ENCODE measurements at places on chromosomes 12 and 14. TPM values are rescaled to one million over a fixed set of nuclear protein-coding genes. Genes with fewer than 3 reads are reported as not detected.
A peak's percentile ranks its signal among the peaks of the same experiment; 100 is the strongest.

GRCh38 chr14:54669721-54670561 lies 103.0 kb downstream of the SAMD4A start:
- DNase-seq = peak; percentile 58

DNA sequence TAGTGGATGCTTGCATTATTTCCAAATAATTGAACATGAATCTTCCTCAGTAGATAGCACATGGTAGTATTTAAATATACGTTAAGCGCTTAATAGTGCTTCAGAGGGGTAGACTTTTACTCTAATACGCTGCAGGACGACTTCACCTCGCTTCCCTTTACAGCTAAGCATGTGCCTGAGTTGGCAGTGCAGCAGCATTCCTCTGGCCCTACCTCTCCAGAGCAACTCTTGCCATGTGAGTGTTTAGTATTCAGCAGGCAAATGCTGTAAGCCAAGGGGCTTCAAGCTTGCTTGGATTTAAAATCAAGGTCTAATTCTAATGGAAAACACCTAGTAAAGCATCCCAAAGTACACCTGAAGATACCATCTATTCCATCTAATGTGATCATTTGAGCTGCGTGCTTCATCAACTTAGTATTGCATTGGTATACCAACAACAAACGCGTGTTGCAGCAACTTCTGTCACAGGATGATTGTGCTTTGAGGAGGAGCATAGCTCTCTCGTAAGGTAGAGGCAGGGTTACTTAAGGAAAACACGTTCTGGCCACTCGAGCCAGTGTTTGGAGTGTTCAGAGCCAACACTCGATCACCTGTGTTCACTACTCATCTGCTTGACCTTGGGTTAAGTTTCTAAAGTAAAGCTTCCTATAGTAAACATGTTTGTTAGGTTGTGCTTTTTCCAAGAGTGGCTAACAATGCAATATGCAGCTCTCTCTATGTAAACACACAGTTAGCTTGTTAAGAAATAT lies 60.6 kb downstream of the PIWIL1 start:
- no peak for DNase-seq

DNA sequence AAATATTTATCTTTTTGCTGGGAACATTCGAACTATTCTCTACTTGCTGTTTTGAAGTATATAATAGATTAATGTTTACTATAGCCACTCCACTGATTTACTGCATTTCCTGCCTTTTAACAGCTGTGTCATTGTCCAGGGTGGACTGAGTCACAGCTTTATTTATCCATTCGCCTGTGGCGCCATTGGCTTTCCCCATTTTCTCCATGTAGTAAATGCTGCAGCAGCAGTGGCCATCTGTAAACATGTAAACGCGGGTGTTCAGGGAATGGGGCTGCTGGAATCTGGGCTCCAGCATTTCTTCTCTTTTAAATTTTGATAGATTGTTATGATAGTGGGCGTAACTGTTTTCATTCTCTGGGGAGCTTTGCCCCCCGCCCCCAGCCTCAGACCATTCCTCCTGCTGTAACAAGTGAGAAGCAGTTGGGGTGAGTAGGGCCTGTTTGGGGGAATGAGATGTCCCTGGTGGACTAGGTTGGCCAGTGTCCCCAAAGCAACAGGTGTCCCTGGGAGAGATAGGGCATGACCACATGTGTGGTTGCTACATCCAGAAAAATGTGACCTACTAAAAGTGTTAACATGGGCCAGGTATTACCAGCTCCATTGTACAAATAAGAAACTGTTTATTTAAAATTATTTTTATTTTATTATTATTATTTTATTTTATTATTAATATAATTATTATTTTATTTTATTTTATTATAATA lies 32.9 kb downstream of the RIN3 start:
- no peak for DNase-seq

DNA sequence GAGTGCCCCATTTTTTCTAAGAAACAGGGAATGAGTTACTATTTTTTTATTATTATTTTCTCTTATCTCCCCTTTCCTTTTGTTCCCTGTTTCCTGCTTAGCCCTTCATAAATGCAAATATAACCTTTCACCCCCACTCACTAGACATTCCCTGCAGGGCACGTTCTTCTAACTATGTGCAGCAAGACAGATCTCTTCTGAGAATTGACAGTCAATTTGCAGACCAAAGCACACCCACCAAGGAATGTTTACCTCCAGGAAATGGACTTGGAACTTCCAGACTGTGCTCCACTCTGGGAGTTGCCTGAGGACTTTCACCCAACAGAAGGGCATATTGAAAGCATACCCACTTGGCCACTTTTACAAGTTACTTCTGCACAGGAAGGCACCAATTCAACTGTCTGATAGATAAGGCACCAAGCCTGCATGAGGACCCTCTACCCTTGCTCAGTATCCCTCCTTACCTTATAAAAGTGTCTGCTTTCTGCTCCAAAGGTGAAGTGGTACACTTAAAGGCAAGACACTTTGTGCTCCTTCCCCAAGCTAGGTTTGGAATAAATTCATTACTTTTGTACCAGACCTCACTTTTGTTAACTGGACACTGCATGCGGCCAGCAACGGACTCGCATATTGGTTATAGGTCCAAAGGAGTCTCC lies 6.5 kb downstream of the TAS2R19 start:
- DNase-seq = peak; percentile 49

DNA sequence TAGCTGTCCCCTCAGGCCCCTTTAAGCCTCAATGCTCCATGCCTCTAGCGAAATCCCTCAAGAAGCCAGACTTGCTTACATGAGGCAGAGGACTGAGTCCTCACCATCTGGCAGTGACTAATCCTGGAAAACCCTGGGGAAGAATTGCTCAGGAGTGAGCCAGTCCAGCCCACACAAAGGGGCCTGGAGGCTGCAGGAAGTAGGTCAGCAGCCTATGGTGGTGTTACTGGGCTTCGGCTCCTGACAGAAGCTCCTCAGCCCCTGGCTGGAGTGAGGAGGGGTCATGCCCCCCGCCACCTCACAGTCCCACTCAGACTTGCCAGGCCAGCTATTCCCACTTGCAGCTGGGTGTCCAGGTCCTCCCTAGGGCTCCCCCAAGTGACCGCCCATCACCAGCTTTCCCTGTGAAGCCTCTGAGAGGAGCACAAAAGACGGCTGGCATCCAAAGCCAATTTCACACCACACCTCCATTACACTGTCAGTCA lies 250.5 kb downstream of the DPF3 start:
- peak; percentile 57 for DNase-seq

- DNase-seq = peak; percentile 34
These were observed 163.7 kb downstream of the MYRFL start for GRCh38 chr12:69988481-69989321.

DNA sequence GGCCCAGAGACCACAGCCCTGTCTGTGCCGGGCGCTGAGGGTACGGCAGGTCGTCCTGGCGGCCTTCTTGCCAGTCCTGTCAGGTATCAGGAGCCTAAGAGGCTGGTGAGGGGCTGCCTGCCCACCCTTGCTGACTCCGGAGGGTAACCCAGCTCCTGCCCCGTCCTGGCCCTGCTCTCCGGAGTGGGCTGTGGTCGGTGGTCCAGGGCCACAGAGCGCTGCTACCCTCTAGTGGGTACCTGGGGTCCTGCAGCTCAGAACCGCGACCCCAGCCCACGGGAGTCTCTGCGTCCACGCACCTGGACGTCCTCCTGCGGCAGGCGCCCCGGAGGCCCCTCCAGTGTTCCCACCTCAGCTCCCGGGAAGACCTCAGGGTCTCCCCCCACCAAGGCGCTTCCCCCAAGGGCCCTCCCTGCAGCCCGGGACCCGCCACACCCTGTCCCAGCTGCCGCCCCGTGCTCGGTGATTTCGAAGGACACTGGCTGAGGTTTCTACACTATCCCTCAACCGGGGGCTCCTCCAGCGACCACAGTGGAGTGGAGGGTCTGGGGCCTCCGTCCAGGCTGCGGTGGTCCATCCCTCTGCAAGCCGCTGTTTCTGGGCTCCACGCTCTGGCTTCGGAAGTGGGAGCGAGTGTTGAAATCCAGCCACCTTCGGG lies 75.9 kb upstream of the FBRSL1 start:
- peak; percentile 43 for DNase-seq

DNA sequence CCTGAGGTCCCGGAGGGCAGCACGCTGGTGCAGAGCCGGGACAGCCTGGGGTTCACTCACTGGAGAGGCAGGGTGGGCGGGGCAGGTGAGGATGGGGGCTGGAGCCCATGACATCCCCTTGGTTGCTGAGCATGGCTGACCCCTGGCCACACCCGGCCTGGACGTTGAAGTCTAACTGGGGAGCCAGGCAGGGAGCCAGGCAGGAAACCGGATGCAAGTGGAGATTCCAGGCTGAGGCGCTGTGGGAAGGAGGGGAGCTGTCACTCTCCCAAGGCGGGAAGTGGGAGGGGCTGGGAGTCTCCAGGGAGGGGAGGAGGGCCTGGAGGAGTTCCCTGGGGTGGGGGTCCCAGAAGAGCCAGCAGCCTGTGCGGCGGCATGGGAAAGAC lies 7.7 kb upstream of the INF2 start:
- DNase-seq = peak; percentile 84

DNA sequence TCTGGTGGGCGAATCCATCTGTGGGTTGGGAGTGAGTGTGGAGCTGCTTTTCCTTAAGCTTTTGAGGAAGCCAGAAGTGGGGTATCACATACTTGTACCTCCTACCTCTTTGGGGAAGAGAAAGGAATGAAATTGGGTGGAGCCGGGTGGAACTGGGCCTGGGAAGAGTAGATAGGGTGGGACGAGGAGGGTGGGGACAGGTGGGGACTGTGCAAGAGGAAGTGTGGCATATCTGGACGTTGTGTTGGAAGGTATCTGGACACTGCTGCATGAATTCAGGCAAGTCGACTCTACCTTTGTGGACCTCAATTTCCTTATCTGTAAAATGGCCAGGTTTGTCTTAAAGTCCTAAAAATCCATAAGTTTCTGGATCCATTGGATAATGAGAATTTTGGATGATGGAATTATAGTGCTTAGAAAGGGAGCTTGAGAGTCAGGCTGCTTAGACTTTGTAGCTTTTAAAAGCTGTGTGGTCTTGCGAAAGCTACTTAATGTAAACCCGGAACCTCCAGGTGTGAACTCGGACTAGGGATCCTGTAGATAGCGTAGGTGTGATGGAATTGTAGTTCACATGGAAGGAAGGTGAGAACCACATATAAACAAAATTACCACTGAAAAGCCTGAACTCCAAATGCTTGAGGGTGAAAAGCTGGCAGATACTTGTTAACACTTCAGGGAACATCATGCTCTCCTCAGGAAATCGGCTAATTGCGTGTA lies 2.1 kb downstream of the VRTN start:
- no peak for DNase-seq

GRCh38 chr12:81170072-81170471 lies 92.2 kb downstream of the ACSS3 start:
- no peak for DNase-seq

DNA sequence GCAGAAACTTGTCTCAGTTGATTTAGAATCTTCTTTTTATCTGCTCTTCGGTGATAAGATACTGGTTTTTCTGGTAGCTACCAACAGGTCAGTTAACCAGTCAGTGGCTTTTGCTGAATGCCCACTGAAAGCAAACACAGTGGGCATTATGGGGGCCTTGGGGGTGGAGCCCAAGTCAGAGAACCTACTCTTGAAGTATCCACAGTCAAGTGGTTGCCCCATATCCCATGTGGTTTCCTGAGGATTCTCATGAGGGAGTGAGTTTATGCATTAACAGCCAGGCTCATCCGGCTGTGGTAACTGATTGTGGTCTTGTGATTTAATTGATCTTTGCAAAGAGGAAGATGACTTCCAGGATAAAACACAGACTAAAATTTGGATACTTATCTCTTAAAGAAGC lies 83.7 kb downstream of the ST8SIA1 start:
- DNase-seq = no peak

GRCh38 chr14:24416932-24417619 lies 12.4 kb downstream of the CBLN3 start:
- no peak for DNase-seq

DNA sequence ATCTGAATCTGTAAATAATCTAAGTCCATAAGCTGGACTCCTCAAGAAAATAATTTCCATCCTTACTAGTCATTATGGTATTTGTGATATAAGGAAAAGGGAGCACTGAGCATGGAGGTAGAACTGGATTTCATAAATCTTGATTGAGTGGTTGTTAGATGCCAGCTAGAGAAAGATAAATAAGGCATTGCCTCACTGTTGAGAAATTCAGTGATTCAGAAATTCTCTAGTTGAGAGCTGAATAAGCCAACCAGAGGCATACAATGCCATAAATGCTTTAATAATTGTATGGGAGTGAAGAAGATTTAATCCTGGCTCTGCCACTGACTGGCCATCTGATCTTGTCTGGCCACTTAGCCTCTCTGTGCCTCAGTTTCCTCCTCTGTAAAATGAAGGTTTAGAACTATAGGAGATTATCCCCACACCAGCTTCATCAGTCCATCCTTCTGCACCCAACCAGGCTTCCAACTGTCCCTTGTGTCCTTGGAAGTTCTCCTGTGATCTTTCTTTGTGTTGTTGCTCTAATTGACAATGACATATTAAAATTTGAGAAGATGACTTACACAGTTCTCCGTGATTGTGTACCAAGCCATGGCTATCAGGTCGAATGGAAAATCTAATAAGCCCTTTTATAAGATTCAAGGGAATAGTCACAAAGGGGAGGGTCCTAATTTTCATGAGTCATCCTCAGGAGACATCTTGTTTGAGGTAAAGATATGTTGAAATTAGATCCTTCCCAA lies 394.3 kb downstream of the EGLN3 start:
- DNase-seq = no peak

Gene CATSPERB
- 19.5 TPM for total RNA-seq

Gene HCAR1
- 0.63 TPM for total RNA-seq

Gene KRT85
- not detected for total RNA-seq

Gene PRR4
- total RNA-seq = 2.5 TPM
